CD4-positive, alpha-beta T cell treated with Interleukin-2 at 100 ng/mL for 4 hours (primary cell): ENCODE measurements at places on chromosomes 5 and 9.

DNA sequence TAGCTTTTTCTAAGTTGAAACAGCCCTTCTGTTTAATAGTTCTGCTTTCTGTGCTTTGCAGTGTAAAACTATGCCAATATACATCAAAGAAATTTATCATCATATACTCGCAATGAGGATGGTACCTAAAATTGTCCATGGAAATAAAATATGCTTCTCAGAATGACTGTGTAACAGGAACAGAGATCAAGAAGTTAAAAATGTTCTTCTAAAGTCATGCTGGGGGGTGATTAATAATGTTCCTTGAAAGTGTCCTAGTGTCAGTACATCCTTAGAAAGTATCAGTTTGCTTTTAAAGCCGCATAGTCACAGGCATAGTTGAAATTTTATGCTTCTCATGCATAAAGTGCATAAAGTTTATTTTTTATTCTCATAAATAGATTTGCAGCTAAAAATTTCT lies 4.0 kb upstream of the LRRC70 start:
- DNase-seq = no peak

GRCh38 chr5:132094393-132095076 lies 20.9 kb downstream of the CSF2 start:
- no peak for DNase-seq

GRCh38 chr5:90878081-90878480 lies 319.5 kb downstream of the ADGRV1 start:
- DNase-seq = no peak

- no peak for DNase-seq
Observed at GRCh38 chr9:95029288-95029687, 288.2 kb downstream of the FANCC start.

DNA sequence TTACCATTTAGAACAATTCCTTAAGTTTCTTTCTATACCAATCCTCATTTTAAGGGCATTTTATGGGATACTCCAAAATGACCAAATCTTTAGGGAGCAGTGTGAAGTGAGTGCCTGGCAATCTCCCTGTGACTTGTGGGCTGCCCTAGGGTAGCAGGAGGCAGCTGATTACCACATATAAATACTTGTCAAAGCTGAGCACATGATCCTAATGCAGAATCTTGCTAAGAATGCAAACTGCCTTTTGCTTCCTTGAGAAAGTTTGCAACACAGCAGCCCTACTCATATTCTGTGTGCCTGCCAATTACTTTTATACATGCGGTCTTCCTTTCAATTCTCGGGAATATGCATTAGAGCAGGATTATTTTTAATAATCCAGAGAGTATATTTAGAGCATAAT lies 18.2 kb upstream of the NREP start:
- DNase-seq = no peak

- no peak for DNase-seq
Observed at GRCh38 chr9:136075134-136075841, 19.8 kb downstream of the NACC2 start.

DNA sequence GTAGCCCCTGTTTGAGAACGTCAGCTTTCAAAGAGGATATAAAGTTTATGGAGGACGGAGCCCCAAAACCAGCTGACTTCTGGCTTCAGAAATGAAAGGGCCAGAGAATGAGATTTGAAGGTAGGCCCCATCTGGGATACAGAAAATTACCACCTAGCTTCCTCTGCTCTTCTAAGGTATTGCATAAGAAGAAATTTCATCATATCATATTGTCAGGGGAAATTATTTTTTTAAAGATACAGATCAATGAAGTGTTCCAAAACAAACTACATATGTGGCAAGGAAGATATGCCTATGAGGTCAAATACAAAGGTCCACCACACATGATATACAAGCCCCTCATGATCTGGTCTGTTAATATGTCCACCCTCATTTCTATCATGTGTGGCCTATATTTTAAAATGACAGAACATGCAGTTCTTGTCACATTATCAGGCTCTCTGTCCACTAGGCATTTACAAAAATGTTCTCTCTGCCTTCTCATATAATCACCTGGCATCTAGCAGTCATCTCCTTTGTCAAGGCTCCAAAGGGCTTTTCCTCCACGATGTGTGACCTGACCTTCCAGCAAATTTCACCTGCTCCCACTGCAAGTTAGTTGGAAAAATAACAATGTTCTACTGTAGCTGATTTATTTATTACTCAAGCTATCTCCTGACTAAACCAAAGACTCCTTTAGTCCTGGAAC lies 83.1 kb downstream of the DPYSL3 start:
- DNase-seq = no peak

GRCh38 chr5:155094455-155094854 lies 80.9 kb downstream of the KIF4B start:
- no peak for DNase-seq

GRCh38 chr9:120385606-120386389 lies 194.2 kb downstream of the CDK5RAP2 start:
- DNase-seq = no peak

DNA sequence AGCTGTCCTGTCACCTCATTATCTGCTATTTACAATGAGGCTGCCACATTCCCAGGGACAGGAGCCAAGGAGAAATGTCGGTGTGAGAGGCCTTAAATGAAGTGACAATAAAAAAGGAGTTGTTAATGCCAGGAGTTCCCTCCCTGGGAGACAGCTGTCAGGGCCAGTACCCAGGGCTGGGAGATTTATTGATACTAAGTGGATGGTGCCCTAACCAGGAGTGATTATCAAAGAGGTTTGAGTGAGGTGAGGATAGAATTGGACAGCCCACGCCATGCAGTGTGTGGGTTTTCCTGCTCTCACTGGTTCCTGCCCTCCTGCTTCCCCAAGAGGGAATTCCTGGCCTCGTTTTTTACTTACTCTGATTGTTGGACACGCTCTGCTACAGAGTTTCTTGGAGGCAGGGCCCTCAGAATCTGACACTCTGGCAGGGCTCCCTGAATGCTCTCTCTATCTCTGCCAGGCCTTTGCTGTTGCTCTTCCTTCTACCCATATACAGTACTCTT lies 150.8 kb downstream of the GRIA1 start:
- no peak for DNase-seq

GRCh38 chr5:177967221-177967887 lies 28.7 kb downstream of the PROP1 start:
- DNase-seq = no peak

GRCh38 chr5:125186911-125187375 lies 440.5 kb upstream of the ZNF608 start:
- DNase-seq = no peak

- peak; percentile 54 for DNase-seq
Observed at GRCh38 chr5:126450346-126450745, 27.1 kb downstream of the GRAMD2B start.

- no peak for DNase-seq
Observed at GRCh38 chr9:114449236-114449635, 56.0 kb downstream of the WHRN start.

- no peak for DNase-seq
Observed at GRCh38 chr9:26331223-26331622, 561.4 kb downstream of the CAAP1 start.

DNA sequence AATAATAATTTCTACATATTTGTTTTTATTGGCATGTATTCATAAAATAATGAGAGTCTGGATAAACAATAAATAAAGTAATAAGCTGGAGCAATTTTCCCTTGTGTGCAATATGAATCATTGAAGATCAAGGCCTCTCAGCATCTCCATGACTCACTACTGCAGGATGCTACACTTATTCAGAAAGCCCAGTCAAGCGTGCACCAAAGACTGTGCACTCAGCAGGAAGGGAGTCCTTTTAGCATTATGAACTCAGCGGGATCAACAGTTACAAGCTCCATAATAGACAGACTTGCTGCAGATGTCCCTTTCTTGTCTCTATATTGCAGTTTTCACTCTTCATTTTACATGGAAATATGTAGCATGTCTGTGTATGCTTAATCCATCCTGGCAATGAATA lies 485.3 kb downstream of the CDH9 start:
- no peak for DNase-seq

DNA sequence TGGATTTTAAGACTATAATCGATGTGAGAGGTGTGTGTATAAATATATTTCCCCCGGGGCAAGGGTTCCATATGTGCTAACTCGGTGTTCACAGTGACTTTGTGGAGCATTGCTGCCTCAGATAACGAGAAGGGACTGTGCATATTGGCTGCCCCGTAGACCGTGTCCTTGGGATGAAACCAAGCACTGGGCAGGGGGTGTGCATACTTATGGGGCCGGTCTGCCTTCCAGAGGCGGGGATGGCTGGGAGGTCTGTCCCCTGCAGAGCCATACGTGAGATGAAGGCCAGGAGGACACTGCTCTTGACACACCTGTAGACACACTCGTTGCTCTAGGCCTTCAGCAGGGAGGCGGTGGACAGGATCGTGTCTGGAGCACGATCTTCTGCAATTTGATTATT lies 56.0 kb upstream of the ZNF354A start:
- no peak for DNase-seq

- DNase-seq = no peak
Observed at GRCh38 chr5:145975361-145976066, 39.1 kb downstream of the SH3RF2 start.

DNA sequence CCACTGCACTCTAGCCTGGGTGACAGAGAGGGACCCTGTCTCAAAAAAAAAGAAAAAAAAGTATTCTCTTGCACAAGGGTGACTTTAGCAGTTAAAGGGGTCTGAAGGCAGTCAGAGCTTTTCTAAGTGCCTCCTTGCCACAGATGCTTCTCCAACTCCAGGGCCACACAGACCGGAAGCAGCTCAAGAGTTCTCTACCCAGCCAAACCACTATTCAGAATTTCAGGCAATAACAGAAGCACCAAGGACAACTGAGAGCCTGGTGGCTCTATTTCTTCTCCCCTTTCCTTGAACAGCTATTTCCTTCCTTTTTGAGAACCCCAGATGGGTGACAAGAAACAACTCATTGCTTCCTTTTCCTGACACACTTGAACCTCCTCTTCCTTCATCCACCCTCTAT lies 2.2 kb downstream of the FAM219A start:
- no peak for DNase-seq

- no peak for DNase-seq
Observed at GRCh38 chr5:172638209-172638768, 2.8 kb upstream of the NEURL1B start.

- peak; percentile 46 for DNase-seq
Observed at GRCh38 chr9:101387871-101388506, 3.2 kb upstream of the BAAT start.

- DNase-seq = no peak
Observed at GRCh38 chr5:15852949-15853348, 326.6 kb downstream of the MARCHF11 start.

GRCh38 chr5:45105491-45105994 lies 296.8 kb downstream of the MRPS30 start:
- DNase-seq = no peak

GRCh38 chr5:1304033-1304432 lies 9.2 kb upstream of the TERT start:
- DNase-seq = no peak

- no peak for DNase-seq
Observed at GRCh38 chr5:137051161-137051560, 448.0 kb downstream of the SPOCK1 start.

DNA sequence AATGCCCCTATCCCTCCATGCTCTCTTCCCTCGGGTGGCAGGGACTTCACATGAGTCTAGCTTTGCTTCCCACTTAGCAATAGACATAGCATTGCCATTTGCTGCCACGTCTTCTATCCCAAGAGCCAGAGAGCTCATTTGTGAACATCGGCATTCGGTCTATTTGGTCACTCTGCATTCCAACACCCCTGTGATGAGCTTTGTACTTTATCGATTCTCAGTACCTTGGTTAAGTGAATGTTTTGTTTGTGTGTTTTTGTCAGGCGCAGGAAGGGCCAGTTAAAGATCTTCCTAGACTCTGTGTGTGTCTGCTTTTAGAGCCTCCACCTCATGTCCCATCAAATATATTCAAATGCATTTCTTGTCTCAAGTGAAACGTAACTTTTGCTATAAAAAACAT lies 141.7 kb downstream of the TARS1 start:
- DNase-seq = no peak

- no peak for DNase-seq
Observed at GRCh38 chr9:12964271-12964670, 189.5 kb downstream of the LURAP1L start.

- no peak for DNase-seq
Observed at GRCh38 chr5:171313481-171314206, 4.6 kb downstream of the TLX3 start.

GRCh38 chr9:18748251-18748701 lies 274.3 kb downstream of the ADAMTSL1 start:
- no peak for DNase-seq

DNA sequence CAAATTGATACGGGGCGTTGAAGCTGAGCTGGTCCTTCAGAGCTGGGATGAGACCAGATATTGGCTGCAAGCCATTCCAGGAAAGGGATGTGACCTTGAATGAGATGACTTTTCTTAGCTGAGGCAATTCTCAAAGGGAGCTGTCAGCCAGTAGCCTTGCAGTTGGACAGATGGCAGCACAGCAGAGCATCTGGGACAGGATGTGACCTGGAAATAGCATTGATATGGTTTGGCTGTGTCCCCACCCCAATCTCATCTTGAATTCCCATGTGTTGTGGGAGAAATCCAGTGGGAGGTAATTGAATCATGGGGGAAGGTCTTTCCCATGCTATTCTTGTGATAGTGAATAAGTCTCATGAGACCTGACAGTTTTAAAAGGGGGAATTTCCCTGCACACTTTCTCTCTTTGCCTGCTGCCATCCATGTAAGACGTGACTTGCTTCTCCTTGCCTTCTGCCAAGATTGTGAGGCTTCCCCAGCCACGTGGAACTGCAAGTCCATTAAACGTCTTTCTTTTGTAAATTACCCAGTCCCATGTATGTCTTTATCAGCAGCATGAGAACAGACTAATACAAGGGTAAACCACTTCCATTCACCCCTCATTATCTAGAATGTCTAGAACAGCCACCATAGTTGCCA lies 19.8 kb upstream of the MTX3 start:
- no peak for DNase-seq

GRCh38 chr9:128805661-128806060 lies 12.6 kb upstream of the ENDOG start:
- DNase-seq = no peak

GRCh38 chr9:75452512-75452911 lies 364.2 kb downstream of the OSTF1 start:
- no peak for DNase-seq

GRCh38 chr9:77909306-77909705 lies 122.3 kb downstream of the GNAQ start:
- peak; percentile 43 for DNase-seq
